ENCODE measurements at places on chromosomes 11 and 22.

- no peak for DNase-seq
These were observed 56.8 kb upstream of the FBXO3 start for GRCh38 chr11:33830903-33831648.

- DNase-seq: no peak
These were observed 47.6 kb downstream of the NECTIN1 start for GRCh38 chr11:119681361-119681910.

DNA sequence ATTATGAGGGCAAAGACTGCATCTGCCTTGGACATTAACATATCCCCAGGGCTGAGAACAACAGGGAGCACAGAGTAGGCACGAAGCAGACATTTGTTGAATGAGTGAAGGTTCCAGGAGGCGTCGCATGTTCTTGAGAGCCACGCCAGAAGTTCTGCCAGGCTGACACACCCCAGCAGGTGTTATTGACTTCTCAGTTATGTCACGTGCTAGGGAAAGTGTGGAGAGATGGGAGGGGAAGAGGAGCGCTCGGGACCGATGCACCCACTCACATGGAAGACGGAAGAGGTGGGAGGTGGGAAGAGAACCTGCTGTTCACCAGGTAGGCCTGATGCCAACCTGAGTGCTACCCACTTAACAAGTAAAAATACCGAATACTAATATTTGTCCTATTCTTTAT is 232.8 kb downstream of the LARGE1 start:
- no peak for DNase-seq

DNA sequence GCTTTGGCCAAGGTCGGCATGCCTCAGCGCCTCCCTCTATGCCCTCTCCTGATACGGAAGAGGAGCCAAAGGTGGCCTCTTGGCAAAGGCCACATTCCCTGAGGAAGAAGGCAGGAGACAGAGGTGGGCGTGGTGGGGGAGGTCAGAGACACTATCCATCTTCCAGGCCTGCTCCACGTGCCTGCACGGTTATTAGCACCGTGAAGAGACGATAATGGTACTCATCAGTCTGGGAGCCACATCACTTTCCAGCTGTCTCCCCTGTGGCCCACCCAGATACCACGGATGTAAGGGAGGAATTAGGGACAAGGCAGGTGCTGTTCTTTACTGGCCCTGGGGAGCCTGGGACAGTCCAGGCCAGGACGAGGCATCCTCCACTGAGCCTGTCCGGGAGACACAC is 354.3 kb downstream of the MN1 start:
- DNase-seq: no peak

GRCh38 chr22:49079743-49080500 is 747.8 kb downstream of the BRD1 start:
- DNase-seq: no peak

GRCh38 chr11:1342946-1343345 is 33.5 kb upstream of the TOLLIP start:
- no peak for DNase-seq

DNA sequence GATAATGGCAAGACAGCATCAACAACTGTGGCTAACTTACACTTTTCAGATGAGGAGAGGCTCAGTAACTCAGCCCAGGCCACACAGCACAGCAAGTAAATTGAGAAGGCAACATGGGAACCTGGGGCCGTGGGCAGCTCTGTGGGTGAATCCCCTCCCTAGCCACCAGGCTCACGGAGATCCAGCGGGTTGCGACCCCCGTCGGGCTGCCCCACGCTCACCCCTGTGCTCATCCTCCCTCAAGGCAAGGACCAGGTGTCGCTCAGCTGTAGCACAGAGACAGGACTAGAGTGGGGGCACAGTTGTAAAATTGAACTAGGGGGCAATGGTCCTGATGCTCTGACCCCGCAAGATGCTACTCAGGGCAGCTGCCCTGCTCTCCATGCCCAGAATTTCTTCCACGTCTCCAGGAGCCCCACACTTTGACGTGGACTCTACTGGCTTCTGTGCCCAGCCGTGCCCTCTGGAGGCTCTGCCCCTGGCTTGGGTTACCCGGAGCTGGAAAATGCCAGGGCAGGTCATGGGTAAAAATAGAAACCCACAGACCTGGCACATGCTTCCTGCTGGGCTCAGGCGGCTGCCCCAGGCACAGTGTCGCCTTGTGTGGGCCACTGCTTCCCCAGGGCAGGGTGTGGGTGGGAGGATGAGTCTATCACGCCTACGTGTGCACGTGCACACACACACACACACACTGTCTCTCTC is 9.0 kb downstream of the TUBA8 start:
- DNase-seq: no peak

GRCh38 chr11:42770444-42771065 is 541.2 kb upstream of the API5 start:
- peak; percentile 1 for DNase-seq

- DNase-seq: no peak
These were observed 46.4 kb upstream of the TBCEL start for GRCh38 chr11:120977266-120978137.

DNA sequence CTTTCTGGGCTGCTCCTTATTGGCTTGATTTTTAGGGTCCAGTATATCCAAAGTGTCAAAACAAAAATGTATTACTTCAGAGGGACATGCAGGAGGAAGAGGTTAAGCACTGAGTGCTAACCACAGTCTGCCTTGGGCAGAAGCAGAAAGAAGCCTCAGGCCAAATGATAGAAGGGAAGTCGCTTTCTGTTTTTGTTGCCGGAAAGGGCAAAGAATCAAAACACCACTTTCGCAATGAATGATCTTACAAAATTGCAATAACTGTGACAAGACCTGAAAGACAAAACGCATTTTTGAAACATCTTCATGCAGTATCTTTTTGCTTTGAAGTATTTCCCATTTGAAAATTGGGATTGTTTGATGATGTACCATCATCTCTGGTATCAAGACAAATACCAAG is 70.1 kb upstream of the PICALM start:
- DNase-seq: peak; percentile 12

GRCh38 chr22:40326905-40327735 is 19.2 kb upstream of the ADSL start:
- no peak for DNase-seq

DNA sequence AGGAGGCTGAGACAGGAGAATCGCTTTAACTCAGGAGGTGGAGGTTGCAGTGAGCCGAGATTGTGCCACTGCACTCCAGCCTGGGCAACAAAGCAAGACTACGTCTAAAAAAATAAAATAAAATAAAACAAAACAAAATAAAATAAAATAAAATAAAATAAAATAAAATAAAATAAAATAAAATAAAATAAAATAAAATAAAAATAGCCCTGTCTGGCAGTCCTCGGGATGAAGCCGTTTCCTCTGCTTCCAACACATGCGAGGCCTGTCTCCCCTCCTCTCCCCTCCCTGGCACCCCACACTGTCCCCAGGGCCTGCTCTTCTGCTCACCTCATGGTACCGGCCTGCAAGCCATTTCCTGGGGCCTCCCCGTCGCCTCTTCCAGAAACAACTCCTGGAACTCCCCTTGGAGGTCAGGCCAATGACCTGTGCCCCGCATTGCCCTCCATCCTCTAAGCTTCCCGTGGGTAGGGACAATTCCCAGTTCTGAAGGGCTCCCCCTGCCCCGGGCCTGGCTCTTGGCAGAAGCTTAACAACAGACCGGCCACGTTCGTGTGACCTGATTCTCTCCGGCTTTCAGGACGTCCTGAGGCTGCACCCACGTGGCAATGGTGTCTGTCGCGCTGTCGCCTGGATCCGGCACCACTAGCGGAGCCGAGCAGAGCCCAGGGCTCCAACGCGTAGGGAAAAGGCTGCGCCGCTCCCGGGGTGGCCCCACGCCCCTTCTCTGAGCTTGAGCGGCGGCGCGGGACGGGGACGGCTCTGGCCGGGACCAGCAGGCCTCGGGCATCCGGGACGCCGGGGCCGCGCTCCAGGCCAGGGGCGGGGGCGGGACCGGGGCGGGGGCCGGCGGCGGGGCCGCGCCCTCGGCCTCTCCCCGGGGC is 456 bp upstream of the PARVB start:
- peak; percentile 60 for DNase-seq

DNA sequence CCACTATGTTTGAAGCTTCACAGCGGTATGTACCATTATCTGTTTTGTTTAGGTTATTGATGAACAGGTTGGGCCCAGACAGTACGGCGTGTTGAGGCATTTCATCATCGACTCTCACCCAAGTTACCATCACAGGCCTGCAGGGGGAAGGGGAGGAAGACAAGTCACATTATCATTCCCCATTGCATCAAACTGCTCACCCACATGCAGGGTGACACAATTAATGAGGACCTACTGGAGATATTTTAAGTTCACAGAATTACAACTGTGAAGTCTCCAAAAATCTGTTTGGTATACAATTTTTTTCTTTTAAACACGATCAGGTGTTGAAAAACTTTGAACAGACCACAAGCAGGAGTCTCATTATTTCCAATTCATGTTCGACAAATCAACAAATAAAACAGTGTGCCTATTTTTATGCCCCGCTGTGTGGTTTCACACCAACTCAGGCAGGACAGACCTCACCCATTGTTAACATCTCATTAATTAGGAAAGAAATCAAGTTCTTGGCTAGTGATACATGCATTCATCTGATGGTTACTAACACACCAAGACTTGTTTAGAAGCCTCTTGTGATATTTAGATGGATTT is 289.5 kb downstream of the CADM1 start:
- no peak for DNase-seq

DNA sequence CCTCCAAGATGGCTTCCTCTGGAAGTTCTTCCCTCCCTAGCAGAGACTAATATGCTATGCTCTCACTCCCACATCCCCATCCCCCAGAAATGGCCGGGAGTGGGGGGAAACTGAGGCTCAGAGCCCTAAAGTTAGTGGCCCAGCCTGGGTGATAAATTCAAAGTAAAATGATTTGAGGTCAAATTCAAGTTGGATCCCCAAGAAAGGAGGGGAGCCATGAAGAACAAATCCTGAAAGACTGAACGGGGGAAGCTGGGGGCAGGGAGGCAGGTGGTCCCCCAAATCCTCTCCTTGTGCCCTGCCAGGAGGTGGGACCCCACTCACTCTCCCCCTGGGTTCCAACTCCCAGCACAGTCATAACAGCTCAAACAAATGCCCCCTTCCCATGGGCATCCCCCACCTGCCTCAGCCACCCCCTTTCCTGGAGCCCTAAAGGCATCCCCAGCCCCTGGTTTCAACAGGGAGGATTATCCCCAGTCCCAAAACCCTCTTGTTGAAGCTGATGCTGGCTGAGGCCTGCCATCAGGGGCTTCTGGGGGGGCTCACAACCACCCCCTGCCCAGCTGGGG is 1.1 kb downstream of the CBX6 start:
- DNase-seq: no peak

GRCh38 chr11:124846070-124846673 is 19.1 kb upstream of the ROBO3 start:
- no peak for DNase-seq

GRCh38 chr22:48748113-48748859 is 1079.4 kb downstream of the BRD1 start:
- no peak for DNase-seq

DNA sequence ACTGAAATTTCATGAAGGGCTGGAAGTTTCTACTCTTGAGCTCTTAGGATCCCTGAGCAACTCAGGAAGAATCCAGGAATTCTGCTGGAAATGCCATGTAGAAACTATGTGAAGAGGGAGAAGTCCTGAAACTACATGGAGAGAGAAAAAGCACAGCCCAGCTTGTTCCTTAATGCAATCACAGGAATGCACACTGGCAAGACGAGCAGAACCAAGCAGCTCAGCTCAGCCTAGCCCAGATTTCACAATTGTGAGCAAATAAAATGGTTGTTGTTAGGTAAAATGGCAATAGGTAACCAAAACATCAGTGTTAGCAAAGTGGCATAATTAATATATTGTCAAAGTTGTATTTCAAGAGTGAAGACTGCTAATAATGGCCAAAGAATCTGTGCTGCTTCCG is 28.1 kb downstream of the ZNF214 start:
- DNase-seq: no peak

GRCh38 chr11:119415966-119416365 is 7.0 kb downstream of the THY1 start:
- DNase-seq: no peak

- DNase-seq: no peak
These were observed at the start of gene AASDHPPT for GRCh38 chr11:106077609-106078455. TSS of gene AASDHPPT (plus strand) at chr11:106077662. CDS start at chr11:106077711, 49 bp downstream.

DNA sequence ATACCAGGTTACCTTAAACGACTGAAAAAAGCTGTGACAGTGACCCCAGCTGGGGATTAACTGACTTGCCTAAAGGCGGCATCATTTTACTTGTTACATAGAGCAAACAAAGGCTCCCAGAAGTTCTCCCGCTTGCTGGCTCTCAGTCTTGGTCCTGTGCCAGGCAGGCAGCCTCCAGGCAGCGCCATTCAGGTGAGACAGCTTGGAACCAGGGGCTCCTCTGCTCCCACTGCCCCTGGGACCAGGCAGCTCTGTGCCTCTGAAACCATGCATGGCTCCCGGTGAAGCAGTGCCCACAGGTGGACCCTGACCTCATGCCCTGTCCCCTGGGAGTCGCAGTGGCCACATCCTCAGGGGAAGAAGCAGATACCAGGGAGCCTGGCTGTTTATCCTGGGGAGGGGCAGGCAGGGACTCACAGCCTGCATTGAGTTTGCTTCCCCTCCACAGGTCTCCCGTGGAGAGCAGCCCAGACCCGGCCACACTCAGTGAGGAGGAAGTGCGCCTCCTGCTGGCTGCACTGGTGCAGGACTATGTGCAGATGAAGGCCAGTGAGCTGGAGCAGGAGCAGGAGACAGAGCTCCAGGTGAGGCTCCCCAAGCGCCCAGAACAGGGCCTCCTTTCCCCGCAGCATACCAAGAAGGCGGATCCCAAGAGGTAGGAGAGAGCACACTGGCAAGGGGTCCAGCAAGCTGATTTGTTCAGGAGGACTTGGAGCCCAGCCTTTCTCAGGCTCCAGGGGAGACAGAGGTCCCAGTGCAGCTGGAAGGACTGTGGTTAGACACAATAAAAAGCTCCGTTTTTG is 15.6 kb upstream of the CYP2R1 start:
- DNase-seq: peak; percentile 91

DNA sequence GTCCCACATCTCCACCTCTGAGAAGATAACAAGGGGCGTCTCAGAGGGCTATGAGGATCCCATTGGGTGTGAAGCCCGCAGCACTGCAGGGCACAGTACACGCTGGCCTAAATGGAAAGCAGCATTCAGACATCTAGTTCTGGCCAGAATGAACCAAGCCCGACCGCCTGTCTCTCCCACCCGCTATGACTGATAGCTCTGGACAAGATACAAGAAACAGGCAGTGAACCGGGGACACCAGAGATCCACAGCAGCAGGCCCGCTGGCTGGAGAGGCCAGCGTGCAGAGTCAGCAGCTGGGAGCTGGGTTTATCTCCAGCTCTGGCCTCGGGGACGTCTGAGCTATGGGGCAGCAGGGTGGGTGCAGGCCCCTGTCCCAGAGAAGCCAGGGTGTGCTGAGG is 9.6 kb downstream of the CERK start:
- no peak for DNase-seq

DNA sequence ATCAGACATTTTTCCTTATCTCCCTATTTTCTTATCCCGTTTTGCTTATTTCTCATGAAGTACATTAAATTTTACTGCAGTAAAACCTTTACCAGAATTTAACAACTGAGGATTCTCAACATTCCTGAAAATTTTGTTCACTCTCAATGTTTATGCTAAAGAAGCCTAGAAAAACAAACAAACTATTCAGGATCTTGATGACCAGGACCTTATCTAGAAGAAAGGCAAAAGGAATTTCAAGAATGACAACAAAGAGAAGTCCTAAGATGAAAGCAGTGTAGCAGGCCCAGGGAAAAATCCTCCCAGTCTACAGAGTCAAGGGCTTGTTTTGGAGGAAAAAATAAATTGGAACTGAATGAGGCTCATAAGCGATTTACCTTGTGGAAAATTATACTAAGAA is 283.3 kb upstream of the ARHGAP42 start:
- DNase-seq: no peak

Data from stimulated activated CD4-positive, alpha-beta T cell treated with anti-CD3 and anti-CD28 coated beads, Interleukin-15, amount 100 ng/mL, for 24 hours (primary cell).